Thoracic aorta (tissue), 2 donors: ENCODE measurements at places on chromosomes 6 and 20. TPM values are rescaled to one million over a fixed set of nuclear protein-coding genes. Genes with fewer than 3 reads are reported as not detected.

DNA sequence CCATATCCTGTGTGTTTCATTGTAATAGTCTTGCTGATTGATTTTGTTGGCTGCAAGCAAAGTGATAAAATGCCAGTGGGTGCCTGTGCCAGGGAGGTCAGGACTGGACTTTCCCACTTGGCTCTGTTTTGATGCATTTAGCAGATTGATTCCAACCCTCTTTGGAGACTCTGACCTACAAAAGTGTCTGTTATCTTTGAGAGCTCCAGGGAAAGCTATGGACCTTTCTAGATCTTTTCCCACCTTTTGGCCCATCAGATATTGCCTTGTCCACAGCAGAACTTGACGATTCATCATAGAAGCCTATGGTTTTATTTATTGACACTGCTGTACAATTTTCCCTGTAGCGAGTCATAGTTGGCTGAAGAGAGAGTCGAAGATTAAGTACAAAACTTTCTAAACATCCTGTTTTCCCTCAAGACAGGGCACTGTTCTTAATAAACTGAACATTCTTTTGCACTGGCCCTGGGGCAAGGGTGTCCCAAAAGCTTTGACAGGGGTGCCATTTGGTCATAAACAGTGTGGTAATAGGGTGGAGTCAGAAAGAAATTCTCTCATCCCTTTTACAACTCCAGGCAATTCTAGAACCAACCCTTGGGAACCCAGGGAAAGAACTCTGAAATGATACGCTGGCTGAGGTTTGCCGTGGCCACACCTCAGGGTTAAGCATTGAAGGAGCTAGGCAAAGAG is 53.7 kb downstream of the E2F3 start:
- DNase-seq, result no peak

GRCh38 chr6:158290040-158290439 is 22.2 kb upstream of the TULP4 start:
- no peak for DNase-seq

DNA sequence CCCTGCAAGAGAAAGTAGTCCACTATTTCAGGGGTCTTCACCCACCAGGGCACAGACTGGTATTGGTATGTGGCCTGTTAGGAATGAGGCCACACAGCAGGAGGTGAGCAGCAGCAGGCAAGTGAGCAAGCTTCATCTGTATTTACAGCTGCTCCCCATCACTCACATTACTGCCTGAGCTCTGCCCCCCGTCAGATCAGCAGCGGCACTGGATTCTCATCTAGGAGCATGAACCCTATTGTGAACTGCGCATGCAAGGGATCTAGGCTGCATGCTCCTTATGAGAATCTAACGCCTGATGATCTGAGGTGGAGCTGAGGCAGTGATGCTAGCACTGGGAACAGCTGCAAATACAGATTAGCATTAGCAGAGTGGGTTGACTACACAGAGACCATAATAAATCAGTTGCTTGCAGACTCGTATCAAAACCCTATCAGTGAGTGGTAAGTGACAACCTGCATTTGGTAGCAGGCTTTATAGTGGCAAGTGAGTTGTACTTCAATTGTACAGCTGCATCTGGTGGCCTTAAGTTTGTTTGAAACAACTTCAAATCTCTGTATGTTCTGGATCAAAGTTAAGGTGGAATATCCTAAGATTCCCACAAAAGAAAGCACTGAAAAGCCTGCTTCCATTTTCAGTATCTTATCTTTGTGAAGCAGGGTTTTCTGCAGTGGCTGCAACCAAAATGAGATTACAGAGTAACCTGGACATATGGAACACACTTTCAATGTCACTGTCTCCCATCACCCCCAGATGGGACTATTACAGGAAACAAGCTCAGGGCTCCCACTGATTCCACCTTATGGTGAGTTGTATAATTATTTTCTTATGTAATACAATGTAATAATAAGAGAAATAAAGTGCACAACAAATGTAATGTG is 12.8 kb downstream of the C6orf141 start:
- DNase-seq, result no peak

- DNase-seq, result no peak
Measured at GRCh38 chr20:12989586-12990115, 19.1 kb upstream of the SPTLC3 start.

EMILIN3 gene
- 0.14 TPM for total RNA-seq

GRIK2 gene
- 2.0 TPM for total RNA-seq
